ENCODE measurements at places on chromosomes 5 and 9. TPM values are rescaled to one million over a fixed set of nuclear protein-coding genes. Genes with fewer than 3 reads are reported as not detected.

SLC6A19 gene
- not detected for total RNA-seq

FAXDC2 gene
- 22.5 TPM for total RNA-seq

FOXD4L6 gene
- total RNA-seq, result not detected

NUTM2F gene
- total RNA-seq, result not detected

PCDHB13 gene
- total RNA-seq, result 2.7 TPM

HTR4 gene
- 0.11 TPM for total RNA-seq
